Left kidney (tissue), 8 donors: ENCODE measurements at places on chromosomes 5 and 9.

DNA sequence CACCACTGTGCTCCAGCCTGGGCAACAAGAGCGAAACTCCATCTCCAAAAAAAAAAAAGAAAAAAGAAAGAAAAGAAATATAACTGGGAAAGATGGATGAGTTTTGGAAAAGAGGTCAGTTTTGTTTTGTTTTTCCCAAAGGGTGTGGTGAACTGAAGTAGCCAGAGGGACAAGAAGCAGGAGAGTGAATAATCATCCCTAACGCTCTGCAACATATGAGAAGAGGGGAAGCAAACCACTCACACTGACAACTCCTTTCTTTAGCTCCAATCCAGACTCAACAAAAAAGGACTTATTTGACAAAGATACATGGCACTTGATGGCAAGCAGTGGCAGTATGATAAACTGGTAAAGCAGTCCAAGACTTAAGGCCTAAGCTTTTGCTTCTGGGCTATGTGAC, 176.1 kb upstream of the HMHB1 start:
- DNase-seq, result no peak

- no peak for DNase-seq
These were observed 252.5 kb upstream of the DMRT1 start for GRCh38 chr9:588981-589380.

DNA sequence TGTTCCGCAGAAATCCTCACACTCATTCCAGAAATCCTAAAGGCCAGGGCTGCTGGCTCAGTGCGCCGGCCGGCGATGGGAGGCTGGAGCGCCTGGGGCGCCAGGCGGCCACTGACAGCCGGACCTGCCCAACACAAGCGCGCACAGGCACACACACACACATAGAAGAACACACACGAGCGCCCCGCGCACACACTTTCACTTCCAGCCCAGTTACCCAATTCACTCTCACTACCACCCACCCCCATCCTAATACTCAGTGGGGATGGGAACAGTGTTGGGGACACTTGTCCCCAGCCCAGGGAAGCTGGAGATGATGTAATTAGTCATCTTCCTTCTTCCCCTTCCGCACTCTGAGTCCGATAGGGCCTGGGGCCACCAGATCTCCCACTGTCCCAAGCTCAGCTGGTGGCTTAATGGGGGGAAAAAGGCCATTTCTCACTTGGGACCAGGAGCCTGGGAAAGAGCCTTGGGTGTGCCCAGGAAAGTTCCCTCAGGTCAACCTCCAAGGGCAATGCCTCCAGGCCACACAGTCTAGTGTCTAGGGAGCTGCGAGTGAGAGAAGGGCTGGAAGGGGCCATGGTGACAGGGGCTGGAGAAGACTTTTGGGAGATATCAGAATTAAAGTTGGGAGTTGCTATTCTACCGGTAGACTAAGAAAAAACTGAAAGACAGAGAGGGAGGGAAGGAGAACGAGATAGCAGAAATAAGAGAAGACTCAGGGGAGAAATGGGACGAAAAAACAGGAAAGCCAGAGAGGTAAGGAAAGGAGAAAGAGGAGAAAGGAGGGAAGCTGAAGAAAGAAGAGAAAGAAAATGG, 1.7 kb downstream of the EBF1 start:
- no peak for DNase-seq

DNA sequence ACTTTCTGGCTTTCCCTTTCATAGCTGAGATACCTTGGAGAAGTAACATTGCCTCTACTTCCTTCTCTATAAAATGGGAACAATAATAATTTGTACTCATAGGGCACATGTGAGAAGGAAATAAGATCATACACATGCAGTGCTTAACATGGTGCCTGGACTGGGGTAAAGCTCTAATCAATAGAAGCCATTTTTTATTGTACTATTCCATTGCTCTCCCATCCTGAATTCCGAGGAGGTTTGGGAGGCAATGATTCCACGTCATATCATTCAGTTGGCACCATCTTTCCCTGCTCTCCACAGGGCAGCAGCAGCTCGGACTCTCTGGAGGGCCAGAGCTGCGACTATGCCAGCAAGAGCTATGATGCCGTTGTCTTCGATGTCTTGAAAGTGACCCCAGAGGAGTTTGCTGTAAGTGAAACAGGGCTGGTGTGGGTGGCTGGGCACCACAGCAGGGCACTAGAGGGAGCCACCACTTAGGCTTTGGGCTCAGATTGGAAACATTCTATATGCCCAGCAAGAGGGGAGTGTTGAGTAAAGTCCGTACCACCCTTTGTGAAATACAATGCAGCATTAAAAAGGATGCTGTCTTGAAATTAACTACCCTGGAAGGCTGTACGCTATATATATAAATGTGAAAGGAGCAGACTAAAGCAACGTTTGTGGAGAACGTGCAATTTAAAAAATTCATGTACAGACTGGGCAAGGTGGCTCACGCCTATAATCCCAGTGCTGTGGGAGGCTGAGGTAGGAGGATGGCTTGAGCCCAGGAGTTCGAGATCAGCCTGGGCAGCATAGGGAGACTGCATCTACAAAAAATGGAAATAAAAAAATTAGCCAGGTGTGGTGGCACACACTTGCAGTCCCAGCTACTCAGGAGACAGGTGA, 51.2 kb downstream of the RALGPS1 start:
- no peak for DNase-seq

- peak; percentile 71 for DNase-seq
These were observed 37.4 kb downstream of the PIK3R1 start for GRCh38 chr5:68252673-68253623.

DNA sequence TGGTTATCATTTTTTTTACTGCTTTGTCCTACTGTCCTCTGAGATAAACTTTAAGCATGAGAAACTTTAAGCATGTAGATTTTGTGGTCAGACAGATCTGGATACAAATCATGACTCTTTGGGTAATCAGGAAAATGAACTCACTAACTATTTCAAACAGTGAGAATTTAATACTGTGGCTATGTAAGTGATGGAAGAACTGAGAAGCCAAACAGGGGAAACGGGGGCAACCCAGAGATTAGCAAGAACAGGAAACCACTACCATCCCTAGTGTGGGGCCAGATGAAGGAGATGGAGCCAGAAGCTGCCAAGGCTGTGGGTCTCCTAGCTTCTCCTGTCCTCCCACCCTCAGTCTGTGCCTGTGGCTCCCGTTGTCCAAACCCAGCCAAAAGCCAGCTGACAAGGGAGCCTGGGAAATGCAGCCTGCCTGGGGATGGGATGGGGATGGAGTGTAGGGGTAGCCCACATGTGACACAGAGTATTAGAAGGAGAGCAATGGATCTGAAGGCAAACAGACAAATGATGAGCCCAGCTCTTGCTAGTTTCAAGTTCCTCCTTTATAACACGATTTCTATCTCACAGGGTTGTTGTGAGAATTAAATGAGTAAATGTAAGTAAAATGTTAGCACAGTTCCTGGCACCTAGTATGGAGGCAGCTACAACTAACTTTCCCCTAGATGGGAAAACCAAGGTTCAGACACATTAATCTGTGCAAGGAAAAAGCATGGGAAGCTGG, 27.7 kb upstream of the CDC23 start:
- DNase-seq, result no peak
